MV-4-11 (cell line): ENCODE measurements at places on chromosomes 7 and 10.

DNA sequence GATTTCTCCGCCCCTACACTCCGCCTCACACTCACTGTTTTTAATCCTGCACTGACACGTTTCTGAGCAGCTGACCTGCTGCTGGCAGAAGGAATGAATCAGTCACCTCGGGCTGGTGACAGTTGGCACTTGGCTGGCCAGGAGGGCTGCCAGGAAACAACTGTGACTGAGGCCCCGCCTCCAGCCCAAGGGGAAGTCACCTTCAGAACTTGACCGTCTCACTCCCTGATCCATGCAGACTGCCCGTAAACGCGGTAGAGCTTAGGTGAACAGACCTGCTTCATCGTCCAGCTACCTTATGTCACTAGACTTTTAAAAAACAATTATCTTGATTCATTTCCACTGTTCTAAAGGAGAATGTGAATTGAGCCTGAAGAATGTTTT, 107.5 kb downstream of the DOCK1 start:
- DNase-seq, result peak; percentile 58

GRCh38 chr7:93736668-93737369, 153.7 kb downstream of the TFPI2 start:
- no peak for DNase-seq

DNA sequence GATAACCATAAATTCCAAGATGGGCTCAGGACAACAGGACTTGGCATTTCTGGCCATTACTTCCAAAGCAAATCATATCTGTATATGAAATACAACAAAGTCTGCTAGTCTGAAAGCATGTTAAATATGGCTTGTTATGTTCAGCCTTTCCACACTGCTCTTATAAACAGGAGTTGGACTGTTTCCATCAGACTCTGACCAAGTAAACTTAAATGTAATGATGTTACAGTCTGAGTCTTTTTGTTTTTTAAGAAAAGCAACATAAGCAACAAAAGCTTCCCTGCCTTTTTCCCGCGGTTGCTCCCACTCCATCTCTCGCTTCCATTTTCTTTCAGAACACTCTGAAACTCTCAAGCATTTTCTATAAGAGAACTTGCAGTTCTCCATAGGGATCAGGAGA, 8.1 kb upstream of the CDCA7L start:
- no peak for DNase-seq

DNA sequence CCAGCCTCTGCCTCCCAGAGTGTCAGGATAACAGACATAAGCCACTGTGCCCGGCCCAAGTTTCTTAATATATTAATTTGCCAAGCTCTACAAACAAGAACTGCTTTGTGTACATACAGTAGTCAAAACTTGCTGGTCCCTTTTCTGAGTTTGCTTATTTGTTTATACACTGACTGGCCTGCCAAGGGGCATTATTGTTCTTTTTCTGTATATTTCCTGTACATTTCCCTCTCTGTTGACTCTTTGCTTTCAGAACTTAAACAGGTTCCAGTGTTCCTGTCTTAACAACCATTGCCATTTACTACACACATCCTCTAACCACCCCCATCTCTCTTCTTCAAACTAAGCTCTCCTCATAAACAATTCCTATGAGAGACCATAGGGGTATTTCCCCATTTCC, 61.5 kb upstream of the RPA3 start:
- DNase-seq, result no peak

GRCh38 chr7:75758491-75758890, 13.5 kb downstream of the CCL26 start:
- DNase-seq, result no peak

DNA sequence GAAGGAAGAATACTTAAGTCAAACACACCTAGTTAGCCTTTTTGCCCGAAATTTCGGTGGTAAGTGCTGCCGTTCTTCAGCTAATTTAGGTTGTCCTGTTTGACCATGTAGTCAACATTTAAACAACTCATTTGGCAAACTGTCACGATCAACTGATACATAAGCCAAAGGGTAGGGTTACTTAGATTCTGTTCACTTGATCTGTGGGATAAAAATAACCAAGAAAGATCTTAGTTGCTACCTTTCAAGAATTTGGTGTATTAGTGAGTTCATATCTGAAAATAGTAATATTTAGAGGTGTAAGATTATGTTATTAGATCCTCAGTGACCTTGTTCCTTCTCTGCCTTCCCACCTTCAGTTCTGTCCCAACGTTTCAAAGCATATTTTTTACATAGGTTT, 2.0 kb downstream of the TNKS2 start:
- no peak for DNase-seq

- no peak for DNase-seq
Observed at GRCh38 chr7:149753375-149754233, 19.8 kb downstream of the ZNF467 start.
